Activated naive CD4-positive, alpha-beta T cell (primary cell): ENCODE measurements at places on chromosomes 2 and 18.

- DNase-seq: no peak
Observed at GRCh38 chr18:8706791-8707555, 1.6 kb downstream of the MTCL1 start.

GRCh38 chr2:196253116-196253480 lies 81.7 kb upstream of the STK17B start:
- DNase-seq: no peak

DNA sequence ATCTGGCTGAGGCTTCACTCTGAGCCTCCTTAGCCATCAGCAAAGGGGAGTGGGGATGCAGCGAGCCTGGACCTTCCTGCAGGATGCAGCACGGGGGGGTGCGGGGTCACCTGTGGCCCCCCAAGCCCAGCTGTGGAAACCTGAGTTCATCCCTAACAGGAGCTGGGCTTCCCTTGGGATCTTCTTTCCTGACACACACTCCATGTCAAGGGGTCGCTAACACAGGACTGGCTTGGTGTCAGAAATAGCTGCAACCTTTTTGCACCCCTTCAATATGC lies 174.7 kb downstream of the RTP5 start:
- no peak for DNase-seq

DNA sequence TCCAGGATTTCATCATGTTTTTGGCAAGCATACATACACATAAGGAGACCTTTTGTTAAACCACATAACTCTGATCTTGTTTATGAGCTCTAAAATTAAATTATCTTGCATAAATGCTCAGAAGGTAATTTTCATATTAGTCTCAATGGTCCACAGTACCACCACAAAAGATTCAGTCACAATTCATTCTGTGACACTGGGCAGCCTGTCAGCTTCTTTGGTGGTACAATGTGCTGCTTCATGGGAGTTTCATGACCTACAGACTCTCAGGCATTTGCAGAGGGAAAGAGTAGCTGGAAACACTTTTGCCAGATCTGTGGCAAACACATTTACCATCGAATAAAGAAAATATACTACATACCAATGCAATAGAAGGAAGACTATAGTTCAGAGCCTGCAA lies 51.3 kb upstream of the ZNF397 start:
- DNase-seq: no peak

DNA sequence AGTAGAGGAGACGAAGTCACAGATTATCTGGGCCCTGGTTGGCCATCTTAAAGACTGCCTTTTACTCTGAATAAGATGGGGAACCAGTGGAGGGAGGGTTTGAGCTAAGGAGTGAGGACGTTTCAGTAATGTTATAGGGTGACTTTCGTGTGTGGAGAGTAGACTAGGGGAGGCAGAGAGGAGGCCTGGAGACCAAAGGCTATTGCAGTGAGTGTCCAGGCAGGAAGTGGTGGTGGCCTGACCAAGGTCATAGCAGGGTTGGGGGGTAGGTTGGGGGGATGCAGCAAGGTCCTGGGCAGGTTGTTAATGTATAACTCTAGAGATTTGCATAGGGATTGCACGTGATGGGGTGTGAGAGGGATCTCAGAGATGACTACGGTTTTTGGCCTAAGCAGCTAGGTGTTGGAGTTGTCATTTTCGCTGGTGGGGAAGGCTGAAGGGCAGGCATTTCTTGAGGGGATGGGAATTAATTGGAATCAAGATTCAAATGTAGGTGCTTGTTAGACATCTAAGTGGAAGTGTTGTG lies 4.9 kb downstream of the CEP192 start:
- no peak for DNase-seq

DNA sequence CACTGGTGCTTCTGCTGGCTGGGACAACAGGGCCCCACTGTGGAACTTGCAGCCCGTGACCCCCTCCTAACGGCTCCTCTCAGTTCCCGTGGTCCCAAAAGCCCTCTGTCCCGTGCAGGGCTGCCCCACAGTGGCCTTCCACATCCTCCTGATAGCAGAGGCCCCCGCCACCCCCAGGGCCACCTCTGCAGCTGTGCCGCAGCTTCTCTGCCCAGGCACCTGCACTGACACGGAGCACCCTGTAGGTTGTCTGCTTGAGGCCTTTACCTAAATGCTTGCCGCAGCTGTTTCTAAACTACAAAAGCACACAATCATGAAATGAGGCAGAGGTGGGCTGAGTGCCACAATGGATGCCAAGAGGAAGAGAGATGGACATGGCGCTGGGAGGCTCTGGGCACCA lies 13.5 kb upstream of the GRHL1 start:
- no peak for DNase-seq

GRCh38 chr2:71340176-71340575 lies 8.6 kb downstream of the ZNF638 start:
- no peak for DNase-seq
